ENCODE measurements at places on chromosomes 3 and 15.

DNA sequence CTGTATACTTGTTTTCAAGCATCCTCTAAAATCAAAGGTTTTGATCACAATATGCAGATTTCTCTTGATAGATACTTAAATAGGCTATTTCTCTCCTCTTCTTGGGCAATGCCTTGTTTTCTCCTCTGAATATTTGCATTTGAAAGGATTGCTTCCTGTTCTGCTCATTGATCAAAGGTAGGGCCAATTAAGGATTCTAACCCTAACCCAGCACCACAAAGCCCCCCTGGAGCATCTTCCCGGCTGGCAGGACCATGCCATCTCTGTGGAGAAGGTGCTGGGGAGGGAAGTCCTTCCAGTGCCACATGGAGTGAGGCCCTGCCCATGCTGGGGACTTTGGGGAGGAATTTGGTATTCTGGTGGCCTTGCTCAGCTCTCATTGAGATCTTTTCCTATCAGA, 11.3 kb upstream of the NIPA2 start:
- DNase-seq: no peak

- no peak for DNase-seq
Observed at GRCh38 chr15:96598514-96598913, 268.0 kb downstream of the NR2F2 start.

DNA sequence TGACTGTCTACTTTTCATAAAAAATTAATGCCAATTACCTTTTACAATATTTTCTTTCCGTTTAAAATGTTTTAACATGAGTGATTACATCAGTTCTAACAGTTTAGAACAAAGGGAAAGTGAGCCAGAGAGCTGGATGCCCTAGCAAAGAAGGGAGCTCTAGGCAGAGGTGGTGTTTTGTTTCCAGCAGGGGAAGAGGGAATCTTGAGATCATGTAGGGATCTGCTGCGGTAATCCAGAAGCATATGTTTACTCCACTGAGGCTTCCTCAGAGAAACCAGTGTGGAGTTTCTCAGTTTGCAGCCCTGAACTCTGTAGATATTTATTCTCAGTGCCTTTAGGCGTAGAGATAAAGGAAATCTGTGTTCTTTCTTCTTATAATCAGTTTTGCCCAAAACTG, 399.3 kb downstream of the NLGN1 start:
- DNase-seq: no peak

- DNase-seq: no peak
Observed at GRCh38 chr3:114499976-114500375, 206.1 kb downstream of the TIGIT start.

DNA sequence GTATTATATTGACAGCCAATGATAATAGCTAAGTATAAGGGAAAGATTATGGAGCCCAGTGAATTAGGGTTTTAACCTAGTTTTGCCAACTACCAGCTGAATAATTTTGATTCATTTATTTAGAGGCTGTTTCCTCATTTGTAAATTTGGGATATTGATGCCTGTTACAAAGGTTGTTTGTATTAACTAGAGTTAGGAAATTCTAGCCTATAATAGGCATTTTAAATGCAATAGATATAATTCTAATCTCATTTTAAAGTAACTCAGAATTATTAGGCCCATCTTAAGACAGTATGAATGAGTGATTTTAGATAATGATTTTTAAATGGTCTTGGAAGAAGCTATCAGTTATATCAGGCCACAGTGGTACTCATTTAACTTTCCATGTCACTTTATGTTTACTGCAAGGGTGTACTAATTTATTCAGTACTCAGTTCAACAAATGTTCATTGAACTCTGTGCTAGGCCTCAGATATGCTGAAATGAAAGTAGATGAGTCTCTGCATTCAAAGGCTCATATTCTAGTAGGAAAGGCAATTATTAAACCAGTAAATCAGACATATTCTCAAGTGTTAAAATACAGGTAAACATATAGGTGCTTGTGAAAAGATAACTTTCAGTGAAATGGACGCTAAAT, 200.8 kb downstream of the KLHL25 start:
- no peak for DNase-seq

DNA sequence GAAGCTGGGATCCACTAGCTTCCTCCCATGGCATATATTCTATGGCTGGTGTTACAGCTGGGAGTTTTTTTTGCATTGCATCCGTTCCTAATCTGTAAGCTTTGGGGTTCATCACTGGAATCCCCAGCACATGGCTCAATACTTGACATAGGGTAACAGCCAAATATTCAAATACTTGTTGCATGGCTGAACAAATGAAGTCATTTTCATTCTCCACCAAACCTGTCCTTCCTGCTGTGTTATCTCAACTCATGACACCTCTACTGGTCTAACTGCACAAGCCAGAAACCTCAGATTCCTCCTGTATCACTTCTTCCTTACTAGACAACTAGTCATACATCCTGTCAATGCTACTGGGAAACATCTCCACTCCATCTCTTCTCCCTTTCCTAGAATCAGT, 43.4 kb downstream of the ST3GAL6 start:
- no peak for DNase-seq

- DNase-seq: no peak
Observed at GRCh38 chr3:108959017-108959416, 5.3 kb upstream of the GUCA1C start.

- DNase-seq: no peak
Observed at GRCh38 chr15:89400782-89401545, 66.3 kb upstream of the POLG start.

- no peak for DNase-seq
Observed at GRCh38 chr3:9247941-9248521, 1.4 kb downstream of the SRGAP3 start.

DNA sequence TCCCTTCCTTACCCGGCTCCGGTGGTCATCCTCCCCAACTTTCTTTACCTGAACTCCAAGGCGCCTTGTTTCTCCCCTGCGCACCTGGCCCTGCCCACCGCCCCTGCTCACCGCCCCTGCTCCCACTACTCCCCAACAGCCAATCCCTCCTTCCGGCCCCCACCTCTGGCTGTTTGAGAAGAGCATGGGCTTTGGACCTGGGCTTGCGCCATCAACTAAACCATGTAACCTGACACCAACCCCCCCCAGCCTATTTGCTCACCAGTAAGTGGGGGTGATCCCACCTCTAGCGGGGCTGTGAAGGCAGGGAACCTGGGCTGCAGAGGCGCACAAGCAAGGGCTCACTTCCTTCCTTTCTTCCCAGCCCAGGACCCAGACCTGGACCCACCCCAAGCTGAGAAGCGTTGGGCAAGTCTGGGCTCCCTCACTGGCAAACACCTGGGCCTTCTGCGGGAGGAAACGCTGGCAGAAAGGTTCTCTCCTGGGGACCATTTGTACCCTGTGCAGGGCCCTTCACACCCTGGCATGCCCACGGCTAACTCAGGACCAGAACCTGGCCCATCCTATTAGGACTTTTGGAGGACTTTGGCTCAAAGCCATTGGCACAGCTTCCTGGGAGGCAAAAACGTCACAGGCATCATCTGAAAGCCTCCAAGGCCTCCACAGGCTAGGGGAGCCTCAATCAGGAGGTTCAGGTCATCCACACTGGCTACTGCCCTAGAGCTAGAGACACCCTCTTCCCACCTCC, at the start of gene PLXNB1:
Gene PLXNB1, minus strand, starts transcription at position 127 of the 748 bp plus-strand sequence. CDS start 5,475 bp downstream, outside the sequence.
- DNase-seq: no peak

- no peak for DNase-seq
Observed at GRCh38 chr15:38479756-38480155, 25.8 kb downstream of the FAM98B start.

- no peak for DNase-seq
Observed at GRCh38 chr15:36256404-36256807, 323.0 kb upstream of the CDIN1 start.

GRCh38 chr3:132255041-132255745, 62.0 kb upstream of the ACP3 start:
- no peak for DNase-seq

- no peak for DNase-seq
Observed at GRCh38 chr3:127744875-127745274, 72.1 kb downstream of the ABTB1 start.

DNA sequence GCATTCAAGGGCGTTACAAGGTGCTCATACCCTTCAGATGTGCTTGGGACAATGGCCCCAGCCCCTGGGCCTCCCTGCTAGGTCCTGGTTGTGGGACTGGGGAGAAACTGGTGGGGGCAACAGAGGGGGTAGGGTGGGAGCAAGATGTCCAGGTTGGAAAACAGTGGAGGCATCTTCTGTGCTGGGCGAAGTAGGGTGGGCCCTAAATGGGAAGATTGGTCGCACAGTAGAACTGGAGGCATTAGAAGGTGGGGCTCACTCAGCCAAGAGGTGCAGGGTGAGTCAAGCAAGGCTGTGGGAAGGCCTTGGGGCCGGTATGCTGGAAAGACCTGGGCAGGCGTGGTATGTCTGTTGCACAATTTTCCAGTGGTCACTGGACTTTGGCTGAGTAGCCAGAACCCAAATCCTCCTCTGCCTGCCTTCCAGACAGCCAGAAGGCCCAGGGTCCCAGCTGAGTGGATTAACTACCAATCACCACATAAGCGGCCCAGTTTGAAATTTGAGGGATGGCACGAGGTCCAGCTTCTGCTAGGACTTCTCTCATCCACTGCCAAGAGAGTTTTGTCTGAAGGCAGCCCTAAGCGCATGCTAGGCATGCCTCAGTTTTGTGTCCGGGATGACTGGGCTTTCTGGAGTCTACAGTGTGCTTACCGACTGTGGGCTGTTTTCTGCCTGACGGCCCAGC, 74.5 kb downstream of the LSM3 start:
- DNase-seq: no peak

DNA sequence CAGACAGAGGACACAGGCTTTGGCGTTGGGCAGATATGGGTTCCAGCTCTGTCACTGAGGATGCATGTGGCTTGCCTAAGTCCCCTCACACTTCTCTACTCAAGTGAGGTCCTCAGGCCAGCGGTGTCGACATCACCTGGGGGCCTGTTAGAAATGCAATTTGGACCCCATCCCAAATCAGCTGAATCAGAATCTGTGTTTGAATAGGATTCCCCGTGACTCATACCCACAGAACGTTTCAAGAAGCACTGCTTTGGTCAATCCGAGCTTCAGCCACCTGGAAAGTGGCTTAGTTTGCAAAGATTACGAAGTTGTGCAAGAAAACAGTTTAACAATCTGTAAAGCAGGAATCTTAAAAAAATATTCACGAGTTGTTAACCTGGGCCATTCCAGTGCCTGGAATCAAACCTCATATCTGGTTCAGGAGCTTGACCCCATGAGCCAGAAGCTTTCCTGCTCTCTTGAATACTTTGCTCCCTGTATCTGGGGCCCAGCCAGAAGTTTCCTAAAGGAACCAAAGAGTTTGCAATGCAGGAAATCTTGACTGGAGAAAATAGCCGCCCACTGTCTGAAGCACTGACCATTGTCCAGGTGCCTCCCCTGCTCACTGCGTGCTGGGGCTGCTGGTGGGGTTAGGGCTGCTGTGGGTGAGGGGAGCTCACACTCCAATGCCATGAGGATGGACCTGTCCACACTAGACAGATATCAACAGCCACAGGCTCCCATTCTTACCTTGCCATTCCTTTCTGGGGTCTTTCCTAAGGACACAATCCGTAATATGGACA, 208.5 kb upstream of the LINGO1 start:
- no peak for DNase-seq

- DNase-seq: peak; percentile 44
Observed at GRCh38 chr15:65942436-65942835, 73.1 kb downstream of the RAB11A start.

- DNase-seq: no peak
Observed at GRCh38 chr15:67575039-67575502, 32.6 kb downstream of the MAP2K5 start.

- no peak for DNase-seq
Observed at GRCh38 chr3:191336833-191337232, 6.5 kb upstream of the UTS2B start.

DNA sequence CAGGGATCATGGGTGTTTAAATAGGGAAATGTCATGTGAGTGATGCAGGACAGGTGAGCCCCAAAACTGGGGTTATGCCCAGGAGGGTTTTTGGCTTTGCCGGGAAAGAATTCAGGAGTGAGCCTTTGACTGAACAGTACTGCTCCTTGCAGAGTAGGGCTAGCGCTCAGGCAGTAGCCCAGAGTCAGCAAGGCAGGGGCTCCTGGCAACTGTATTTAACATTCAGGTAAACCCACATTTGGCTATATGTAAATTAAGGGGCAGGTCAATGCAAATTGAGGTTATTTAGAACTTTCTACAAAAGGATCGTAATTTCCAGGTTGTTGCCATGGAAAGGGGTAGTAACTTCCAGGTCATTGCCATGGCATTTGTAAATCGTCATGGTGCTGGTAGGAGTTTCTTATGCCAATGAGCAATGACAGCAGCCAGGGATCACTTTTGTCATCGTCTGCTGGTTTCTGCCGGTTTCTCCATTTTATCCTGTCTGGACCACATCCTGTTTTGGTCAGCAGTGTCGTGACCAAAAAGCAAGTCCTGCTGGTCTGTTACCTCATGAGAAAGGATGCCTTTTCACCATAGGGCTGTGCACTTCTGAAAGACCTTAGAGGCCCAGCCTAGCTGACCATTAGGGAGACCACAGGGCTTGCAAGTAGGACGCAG, 24.3 kb downstream of the MTHFS start:
- peak; percentile 15 for DNase-seq

DNA sequence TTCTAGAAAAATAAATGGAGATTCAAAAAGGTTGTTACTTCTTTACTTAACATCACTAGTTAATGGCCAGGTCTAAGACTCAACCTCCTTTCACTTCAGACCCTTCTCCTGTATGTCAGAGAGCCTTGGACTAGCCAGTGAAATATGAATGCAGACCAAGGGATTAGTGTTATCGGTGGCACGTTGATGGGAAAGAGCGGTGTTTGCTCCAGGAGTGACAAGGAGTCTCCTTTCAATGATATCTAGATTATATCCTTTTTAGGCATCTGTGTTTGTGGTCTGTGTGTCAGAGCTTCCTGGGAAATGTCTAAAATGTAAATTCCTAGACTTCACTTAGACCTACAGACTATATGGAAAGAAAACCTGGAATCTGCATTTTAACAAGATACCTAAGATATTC, 658.0 kb upstream of the KCNMB2 start:
- no peak for DNase-seq

- no peak for DNase-seq
Observed at GRCh38 chr15:60781211-60781713, 302.3 kb upstream of the ICE2 start.

GRCh38 chr3:169772305-169772896, 795 bp upstream of the MYNN start:
- no peak for DNase-seq

DNA sequence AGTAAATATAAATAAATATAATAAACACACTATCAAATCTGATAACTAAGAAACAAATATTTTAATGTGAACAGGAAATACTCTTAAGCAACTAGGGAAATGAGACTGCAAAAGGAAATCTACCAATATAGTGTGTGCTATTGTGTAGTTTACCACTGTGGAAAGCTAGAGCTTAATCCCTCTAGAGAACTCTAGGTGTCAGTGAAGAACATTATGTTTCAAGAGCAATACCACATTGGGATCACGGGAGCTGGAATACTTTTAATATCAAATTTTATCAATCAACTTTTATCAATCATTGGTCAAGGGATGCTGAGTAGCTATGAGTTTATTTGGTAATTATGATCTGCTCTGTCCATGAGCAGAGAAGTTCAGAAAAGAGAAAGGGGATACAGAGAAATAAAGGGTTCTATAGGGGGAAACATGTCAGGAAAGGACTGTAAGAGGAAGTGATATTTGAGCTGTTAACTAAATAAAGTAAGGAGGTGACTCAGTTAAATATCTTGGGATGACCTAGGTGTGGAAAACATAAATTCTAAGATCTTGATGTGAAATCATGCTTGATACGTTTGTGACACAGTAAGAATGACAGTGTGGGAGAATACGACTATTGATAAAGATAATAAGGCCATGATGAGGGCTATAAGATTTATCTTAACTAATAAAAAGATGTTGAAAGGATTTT, 762.2 kb upstream of the ALCAM start:
- no peak for DNase-seq

GRCh38 chr3:8341821-8342247, 159.8 kb upstream of the LMCD1 start:
- DNase-seq: no peak

GRCh38 chr3:87867001-87867400, 191.8 kb downstream of the CGGBP1 start:
- DNase-seq: no peak

All from T-helper 2 cell treated with Interferon-gamma antibody and Interleukin-4, amounts not matched to agents 5 μg/mL and 100 μg/mL, for 36 hours (primary cell).